ENCODE measurements at places on chromosomes 5 and 9.

GRCh38 chr5:109691996-109692395, 2.3 kb downstream of the MAN2A1 start:
- DNase-seq = peak; percentile 23

DNA sequence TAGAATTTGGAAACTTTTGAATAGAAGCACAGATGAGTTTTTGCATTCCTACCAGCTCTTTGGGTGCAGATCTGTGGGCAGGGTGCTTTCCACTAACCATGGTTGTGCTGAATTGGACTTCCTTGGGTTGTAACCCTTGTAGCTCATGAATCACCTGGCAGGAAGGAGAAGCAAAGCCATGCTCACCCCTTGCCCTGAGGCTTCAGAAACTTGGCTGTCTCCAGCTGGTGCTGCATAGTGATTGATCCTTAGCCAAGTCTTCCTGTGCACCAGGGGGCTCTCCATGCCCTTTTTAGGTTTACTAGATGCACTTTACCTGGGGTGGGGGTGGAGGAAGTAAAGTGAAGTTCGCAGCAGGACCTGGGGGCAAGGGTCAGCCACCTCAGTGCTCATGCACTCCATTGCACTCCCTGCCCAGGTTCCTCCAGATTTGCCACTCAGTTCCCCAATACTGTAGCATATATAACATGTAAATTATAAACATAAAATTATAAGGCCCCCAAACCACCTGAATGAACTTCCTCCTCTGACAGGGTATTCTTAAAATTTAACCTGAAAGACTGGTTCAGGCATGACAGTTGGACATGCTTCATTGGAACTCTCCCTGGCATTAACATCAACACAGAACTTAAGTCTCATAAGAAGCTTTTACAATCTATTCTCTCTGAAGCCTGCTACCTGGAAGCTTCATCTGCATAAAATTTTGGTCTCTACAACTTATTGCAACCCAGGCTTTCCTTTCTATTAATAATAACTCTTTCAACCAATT, 25.8 kb upstream of the IFNA14 start:
- DNase-seq = no peak

GRCh38 chr5:145531038-145531734, 304.0 kb downstream of the PRELID2 start:
- no peak for DNase-seq

DNA sequence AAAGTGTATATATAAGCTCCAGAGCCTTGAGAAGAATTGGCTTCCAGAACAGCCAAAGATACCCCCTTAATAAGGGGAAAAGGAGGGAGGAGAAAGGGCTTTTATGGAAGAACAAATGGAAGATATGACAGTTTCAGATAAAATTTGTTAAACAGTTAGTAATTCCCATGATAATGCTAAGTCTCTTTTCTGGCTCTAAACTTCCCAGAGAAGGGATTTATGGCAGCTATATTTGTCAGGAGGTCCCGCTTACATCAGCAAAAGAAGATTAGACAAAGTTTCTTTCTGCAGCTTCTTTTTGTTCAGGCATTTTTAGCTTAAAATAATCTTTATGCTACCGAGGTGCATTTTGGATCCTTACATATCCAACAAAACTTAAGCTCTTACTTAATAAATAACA, 14.3 kb upstream of the SLC36A3 start:
- no peak for DNase-seq

GRCh38 chr9:136640171-136641111, 22.3 kb upstream of the EGFL7 start:
- no peak for DNase-seq

- no peak for DNase-seq
Observed at GRCh38 chr9:29514336-29514735, 1941.1 kb upstream of the C9orf72 start.

- DNase-seq = peak; percentile 60
Observed at GRCh38 chr9:5186416-5187169, 1.2 kb upstream of the INSL6 start.

- no peak for DNase-seq
Observed at GRCh38 chr5:177189416-177189815, 55.8 kb downstream of the NSD1 start.

DNA sequence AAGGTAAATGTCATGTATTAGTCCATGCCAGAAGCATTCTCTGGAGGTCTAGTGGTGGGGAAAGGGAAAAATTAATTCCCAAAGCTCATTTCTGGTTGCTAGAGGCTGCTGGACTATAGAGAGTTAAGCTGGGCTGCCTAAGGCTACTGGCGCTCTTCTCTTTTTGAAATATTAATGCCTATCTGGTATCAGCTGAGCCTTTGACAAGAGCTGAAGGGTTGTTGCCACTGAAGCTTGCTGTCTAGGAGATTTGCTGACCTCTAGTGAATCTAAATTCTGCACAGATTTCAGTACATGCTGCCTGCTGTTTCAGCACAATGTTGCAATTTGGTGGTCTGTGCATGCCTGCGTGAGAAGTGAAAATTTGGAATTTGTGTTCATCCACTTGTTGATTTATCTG, 29.1 kb upstream of the PLCXD3 start:
- DNase-seq = no peak

GRCh38 chr5:96790961-96791504, 16.7 kb downstream of the ERAP1 start:
- no peak for DNase-seq

GRCh38 chr9:134690301-134690751, 48.7 kb downstream of the COL5A1 start:
- no peak for DNase-seq

DNA sequence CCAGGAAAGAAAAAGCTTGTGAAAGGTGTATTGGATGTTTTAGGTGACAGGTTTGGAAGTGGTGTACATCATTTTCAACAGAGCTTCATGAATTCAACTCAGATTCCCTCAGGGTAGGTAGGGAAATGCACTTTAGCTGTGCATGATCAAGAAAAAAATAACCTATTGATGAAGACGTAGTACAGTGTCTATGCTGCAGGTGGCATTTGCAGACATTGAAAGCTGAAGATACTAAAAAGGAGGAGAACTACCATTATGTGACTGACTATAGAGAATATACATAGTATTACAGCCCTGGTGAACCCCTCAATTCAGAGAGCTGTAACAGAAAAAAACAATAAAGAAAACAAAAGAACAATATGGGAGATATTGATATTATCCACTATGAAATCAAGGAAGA, 2344.7 kb upstream of the ACO1 start:
- DNase-seq = no peak

DNA sequence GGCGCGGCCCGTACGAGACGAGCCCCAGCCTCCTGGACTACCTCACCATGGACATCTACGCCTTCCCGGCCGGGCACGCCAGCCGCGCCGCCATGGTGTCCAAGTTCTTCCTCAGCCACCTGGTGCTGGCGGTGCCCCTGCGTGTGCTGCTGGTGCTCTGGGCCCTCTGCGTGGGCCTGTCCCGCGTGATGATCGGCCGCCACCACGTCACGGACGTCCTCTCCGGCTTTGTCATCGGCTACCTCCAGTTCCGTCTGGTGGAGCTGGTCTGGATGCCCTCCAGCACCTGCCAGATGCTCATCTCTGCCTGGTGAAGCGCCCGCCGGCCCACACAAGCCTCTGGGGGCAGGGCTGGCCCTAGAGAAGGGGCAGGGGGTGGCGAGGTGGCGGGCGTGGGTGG, 18.5 kb downstream of the PLPP7 start:
- no peak for DNase-seq

- no peak for DNase-seq
Observed at GRCh38 chr9:112249277-112249676, 74.2 kb upstream of the SUSD1 start.

DNA sequence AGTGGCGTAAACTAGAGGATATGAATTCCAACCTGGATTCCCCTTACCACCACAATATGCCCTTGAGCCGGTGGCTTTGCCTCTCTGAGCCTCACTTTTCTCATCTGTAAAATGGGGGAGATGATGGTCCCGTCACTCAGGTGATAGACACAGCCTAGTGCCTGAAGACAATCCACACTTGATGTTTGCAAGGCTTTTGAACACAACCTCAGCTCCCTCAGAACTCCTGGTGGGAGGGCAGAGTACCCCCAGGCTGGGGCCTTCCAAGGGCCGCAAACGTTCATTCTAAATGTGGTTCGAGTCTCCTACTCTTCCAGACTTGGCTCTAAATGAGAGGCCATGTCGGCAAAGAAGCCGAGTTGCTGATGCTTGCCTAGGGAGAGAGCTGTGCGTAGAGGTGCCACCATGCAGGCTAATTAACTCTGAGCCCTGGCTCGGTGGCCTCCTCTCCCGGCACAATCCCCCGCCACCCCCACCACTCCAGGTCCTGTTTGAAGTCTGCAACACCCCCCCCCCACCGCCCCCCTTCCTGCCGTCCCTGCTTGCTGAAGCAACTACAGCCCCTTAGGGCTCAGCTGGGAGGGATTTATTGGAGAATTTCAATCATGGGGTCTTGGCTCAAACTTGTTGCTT, 97.7 kb upstream of the LMX1B start:
- no peak for DNase-seq

- no peak for DNase-seq
Observed at GRCh38 chr5:111135946-111136345, 43.8 kb downstream of the WDR36 start.

DNA sequence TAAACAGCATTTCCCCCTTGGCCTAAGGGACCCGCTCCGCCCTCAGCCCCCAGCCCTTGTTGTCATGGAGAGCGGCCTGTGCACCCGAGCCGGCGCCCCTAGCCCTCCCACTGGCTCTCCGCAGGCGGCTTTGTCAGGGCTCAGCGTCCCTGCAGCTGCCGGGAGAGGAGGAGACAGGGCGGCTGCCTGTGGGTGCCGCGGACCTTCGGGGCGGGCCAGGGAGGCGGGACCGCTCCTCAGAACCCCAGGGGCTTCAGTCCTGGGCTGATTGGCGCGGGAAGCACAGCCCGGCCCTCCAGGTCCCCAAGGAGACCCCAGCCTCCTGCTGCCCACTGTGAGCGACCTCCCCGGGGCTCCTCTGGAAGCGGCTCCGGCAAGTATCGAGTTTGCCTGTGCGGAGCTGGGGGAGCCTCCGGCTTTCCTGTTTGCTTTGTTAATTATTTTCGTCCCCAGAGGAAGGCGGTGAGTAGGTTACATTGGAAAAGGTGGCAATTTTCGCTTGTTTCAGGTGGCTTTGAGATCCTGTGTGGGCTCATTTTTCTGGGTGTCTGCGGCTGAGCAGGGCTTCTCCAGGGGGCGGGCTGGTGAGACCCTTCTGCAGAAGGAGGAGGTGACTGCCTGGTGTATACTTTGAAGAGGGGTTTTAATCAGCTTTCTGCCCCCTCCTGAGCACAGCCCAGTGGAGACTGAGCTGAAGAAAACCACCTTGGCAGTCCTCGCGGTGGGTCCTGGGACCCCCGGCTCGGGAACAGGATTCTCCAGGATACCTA, at the start of gene FGD3:
FGD3 (plus strand) TSS at position 256 of the 770 bp plus-strand sequence. CDS start 28,734 bp downstream, outside the sequence.
- DNase-seq = no peak

- DNase-seq = no peak
Observed at GRCh38 chr5:121497176-121497575, 354.5 kb upstream of the FTMT start.

- DNase-seq = no peak
Observed at GRCh38 chr5:159917994-159918393, 1.7 kb downstream of the ADRA1B start.

DNA sequence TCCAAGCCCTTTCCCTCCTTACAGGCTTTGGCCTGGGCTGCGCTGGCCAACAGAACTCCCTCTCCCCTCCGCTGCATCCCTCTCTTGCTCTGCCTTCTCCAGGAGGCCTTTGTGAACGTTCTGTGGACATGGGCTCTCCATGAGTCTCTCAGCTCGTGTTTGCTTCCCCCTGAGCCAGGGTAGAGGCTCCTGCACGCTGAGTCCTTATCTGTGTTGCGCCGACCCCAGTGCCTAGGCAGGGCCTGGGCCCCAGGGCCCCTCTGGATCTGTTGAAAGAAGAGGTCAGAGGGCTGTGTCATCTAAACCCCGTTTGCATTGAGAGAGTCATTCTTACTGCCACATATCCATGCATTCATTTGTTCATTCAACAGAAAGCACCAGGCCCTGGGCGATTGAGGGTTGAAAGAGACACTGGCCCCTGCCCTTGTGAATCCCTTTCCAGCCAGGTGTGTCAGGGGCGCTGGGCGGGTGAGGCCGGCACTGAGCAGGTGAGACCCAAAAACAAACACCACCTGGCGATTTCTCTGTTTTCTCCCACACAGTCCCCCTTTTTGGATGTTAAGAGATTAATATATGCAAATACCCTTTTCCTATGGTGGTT, 111.2 kb upstream of the IER5L start:
- DNase-seq = no peak

DNA sequence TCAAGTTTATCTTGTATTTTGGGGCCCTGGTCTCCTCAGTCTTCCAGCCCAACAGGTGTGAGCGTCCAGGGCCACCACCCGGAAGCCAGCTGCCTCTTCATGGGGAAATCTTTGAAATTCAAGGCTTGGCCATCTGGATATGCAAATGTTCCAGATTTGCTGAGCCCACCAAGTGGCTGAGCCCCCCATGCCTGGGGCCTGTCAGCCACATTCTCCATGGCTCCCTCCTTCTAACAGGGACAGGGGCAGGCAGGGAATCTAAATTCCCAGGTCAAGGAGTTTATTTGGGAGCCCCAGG, 14.2 kb upstream of the CXXC5 start:
- DNase-seq = no peak

- no peak for DNase-seq
Observed at GRCh38 chr9:20054734-20055133, 265.9 kb upstream of the SLC24A2 start.

DNA sequence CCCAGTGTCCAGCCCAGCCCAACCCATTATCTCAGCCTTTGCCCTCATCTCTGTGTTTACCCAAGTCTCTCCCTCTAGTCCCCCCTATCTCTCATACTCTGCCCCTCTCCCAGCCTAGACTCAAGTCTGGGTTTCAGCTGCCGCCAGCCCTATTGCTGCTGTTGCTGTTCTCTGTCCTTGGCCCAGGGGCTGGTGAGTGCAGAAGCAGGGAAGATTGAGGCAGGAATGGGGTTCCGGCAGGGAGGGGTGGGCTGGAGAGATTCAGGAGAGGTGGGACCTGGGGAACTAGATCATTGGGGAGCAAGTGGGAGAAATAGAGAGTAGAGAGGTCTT, 702 bp downstream of the TMEM8B start:
- DNase-seq = no peak

DNA sequence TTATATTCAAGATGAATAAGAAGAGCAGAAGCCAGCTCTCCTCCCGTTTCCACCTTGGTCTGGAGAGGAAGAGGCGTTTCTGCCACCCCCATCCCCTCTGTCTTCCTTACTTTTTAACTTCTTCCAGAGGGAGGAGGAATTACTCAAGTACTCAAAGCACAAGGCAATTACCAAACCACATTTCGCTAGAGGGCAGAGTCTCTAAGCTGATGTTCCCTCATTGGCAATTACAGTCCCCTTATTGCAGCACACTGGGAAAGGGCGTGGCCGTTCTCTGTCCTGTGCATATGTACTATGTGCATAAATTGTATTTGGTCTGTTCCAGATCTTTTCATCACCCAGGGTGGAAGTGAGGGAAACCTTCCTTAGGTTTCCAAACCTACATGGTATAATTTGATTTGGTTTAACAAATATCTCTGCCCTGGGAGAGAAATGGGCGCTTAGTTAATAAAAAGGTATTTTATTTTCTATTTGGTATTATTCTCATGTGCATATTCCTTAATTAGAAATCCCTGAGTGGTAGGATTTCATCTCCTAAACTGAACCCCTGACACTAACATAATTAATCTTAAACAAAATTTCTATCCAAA, 29.8 kb upstream of the ALDOB start:
- DNase-seq = peak; percentile 71

Data from AML-193 (cell line).